ENCODE measurements at places on chromosomes 5 and 9.

GRCh38 chr9:35962126-35962906 is 4.4 kb upstream of the OR2S2 start:
- DNase-seq, result peak; percentile 21

- DNase-seq, result no peak
Observed at GRCh38 chr5:139196296-139196956, 1.7 kb downstream of the SIL1 start.

DNA sequence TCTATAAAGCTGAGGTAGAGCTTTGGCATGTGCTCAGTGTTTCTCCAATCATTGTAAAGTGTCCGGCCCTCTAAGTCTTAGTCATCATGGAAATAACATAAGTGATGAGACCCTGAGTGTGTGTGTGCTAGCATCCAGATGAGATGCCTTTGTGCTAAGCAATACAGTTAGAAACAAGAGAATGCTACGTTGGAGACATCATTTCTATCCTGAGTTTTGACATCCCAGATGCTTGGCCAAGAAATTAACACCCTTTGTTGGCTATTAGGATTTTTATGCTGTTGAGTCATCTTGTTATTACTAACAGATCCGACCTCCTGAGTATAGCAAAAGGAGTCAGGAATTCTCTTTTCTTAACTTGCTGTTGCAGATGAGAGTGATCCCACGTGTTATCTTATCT is 508.0 kb downstream of the GADD45G start:
- DNase-seq, result no peak

DNA sequence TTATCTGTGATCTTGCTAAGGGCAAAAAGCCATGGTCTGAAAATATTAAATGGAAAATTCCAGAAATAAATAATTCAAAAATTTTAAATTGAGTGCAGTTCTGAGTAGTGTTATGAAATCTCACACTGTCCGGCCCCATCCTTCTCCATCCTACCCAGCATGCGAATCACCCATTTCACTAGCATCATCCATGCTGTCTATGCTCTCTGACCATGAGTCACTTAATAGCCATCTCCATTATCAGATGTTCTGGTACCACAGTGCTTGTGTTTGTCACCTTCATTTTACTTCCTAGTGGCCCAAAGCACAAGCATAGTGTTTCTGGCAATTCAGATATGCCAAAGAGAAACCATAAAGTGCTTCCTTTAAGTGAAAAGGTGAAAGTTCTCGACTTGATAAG is 63.3 kb upstream of the SMC5 start:
- no peak for DNase-seq

DNA sequence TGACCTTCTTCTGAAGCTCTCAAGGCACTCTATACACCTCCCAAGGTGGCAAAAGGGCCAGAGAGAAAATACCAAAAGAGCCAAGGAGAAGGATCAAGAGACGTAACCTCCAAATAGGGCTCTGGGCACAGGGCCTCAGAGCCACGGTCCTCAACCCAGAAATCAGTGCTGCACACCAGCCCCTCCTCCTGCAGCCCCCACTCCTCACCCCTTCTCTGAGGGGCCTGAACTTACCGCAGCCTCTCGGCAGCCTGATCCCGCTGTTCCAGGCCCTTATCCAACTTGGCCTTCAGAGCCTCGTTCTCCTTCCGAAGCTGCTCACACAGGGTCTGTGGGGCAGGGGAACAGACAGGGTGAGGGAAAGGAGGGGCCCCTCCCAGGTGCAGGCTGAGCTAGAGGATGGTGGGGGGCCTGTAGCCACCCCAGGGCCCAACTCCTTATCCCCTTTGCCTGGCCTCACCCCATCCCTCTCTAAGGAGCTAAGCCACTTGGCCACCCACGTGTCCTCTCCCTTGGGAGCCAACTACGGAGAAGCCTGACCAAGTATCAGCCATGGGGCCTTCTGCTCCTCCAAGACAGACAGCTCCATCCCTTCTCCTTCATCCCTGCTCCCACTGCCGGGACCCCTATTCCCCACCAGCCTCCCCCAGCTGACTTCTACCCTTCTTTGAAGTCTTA is 28.8 kb downstream of the TNIP1 start:
- DNase-seq, result no peak
